Erythroblast (primary cell): ENCODE measurements at places on chromosomes 16 and 17.

GRCh38 chr17:2853283-2854142, 57.3 kb downstream of the RAP1GAP2 start:
- DNase-seq = no peak

DNA sequence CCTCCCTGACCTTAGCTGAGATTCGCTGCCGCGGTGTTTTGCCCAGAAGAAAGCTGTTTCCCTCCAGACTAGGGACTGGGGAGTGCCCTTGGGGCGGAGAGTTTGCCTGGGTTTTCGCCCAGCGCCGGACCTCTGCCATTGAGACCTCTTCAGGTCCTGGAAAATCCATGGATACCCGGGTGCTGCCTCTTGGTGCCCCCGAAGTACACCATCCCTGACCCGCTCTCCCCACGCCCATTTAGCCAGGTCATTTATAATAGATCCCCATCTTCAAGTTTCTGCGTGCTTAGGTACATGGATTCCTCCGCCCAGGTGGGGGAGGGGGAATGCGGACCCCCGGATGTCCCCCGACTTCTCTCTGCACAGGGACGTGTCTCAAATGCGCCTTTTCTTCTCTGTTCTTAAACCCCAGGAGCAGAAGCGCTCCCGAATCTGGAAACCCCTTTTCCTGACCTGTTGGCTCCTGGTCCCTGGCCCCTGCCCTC, 15.0 kb upstream of the CBX8 start:
- no peak for DNase-seq

DNA sequence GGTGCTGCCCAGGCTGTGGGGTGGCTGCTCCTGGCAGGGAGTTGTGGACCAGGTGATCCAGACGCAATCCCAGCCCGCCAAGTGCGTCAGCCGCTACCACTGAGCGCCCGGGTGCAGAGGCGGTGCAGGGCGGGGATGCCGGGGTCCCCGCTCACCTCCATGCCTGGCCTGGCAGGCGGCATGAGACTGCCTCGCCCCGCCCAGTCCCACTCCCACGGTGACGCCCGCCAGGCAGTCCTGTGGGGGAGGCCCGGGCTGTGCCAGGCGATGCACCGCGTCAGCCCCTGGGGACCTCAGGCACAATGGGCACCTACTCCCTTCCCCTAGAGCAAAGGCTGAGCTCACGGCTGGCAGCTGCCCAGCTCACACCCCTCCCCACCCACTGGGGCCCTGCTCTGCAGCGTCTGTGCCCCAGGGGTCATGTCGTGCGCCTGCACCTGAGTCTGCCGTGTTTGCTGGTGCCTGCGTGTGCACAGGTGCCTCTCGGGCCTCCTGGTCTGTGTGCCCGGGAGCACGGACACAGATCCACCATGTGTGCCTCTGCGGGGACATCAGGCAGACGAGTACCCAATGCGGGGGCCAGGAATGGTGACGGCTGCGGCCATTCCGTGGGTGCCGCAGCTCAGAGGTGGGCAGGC, 5.3 kb downstream of the RPUSD1 start:
- DNase-seq = no peak

GRCh38 chr16:75254359-75254837, 3.0 kb upstream of the BCAR1 start:
- DNase-seq = peak; percentile 20

- no peak for DNase-seq
Measured at GRCh38 chr16:52117171-52117570, 429.8 kb downstream of the TOX3 start.

DNA sequence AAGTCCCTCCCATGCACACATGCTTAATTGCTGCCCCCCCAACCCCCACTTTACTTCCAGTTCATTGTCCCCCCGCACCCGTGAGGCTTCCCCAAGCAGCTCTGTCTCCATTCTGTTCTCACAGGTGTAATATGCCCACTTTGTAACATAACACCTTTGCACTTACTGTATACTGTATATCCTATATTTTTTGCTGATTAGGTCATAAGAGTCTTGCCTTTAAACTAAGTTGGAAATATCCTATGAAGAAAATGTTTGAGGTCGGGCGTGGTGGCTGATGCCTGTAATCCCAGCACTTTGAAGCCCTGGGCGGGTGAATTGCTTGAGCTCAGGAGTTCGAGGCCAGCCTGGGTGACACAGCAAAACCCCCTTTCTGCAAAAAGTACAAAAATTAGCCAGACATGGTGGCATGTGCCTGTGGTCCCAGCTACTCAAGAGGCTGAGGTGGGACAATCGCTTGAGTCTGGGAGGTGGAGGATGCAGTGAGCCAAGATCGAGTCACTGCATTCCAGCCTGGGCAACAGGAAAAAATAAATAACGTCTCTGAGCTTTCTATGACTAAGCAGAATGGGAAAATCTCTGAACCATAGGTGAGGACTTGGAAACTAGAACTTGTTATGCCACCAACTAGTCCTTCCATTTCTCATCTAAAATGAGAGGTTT, 76.1 kb downstream of the TNRC6C start:
- DNase-seq = no peak

- DNase-seq = no peak
Measured at GRCh38 chr16:50252082-50252611, 14.2 kb upstream of the ADCY7 start.

GRCh38 chr17:37642681-37643080, 565 bp downstream of the DDX52 start:
- DNase-seq = peak; percentile 55

GRCh38 chr17:77936881-77937280, 21.6 kb upstream of the TNRC6C start:
- DNase-seq = no peak

GRCh38 chr17:10731408-10731879, 1.6 kb upstream of the TMEM220 start:
- DNase-seq = no peak

- DNase-seq = peak; percentile 91
Measured at GRCh38 chr16:15885560-15886001, 2.8 kb downstream of the CEP20 start.
